ENCODE measurements at places on chromosomes 7 and 10. TPM values are rescaled to one million over a fixed set of nuclear protein-coding genes. Genes with fewer than 3 reads are reported as not detected.
A peak's percentile ranks its signal among the peaks of the same experiment; 100 is the strongest.

- peak overlapping the region; percentile 98 for H3K27ac ChIP-seq
- H3K4me3 ChIP-seq: peak overlapping the region; percentile 99
- peaks cover 8% of the 10 kb centered on the region for H3K36me3 ChIP-seq
- DNase-seq: no peak
- peaks cover 50% of the 10 kb centered on the region for H3K4me1 ChIP-seq
These were observed 1.0 kb upstream of the CROT start for GRCh38 chr7:87344446-87344845.

The NYAP1 gene
- 0.72 TPM for total RNA-seq

DNA sequence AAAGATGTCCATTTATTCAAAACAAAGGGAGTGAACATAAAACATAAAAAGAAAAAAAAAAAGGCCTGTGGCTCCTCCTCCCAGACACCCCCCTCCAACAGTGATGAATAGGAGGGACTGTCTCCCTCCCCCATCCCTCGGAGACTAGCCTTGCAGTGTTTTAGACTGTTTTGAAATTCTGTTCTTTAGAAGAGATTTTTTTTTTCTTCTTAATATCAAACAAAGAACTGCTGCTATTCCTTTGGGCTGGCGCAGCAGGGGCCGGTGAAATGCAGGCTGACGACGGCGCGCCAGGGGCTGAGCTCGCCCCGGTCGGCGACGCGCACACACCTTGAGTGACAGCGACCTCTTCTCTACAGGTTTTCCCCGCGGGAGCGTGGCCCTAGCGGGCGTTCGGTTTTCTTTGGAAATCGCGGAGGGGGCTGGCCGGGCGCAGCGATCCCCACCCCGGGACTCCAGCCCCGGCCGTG, at the start of gene LANCL2:
Gene LANCL2 (plus strand): TSS at position 133 of the 470 bp plus-strand sequence. CDS start 689 bp downstream, outside the sequence.
- H3K4me1 ChIP-seq: peaks cover 18% of the 10 kb centered on the region
- DNase-seq: peak; percentile 39
- H3K36me3 ChIP-seq: peaks cover 2% of the 10 kb centered on the region
- H3K27ac ChIP-seq: peak within 1 kb of the TSS; percentile 90
- peaks cover 4% of the 10 kb centered on the region for H3K27me3 ChIP-seq

The IKZF1 gene
- total RNA-seq: 427 TPM

The PAXIP1 gene
- total RNA-seq: 22.5 TPM

DNA sequence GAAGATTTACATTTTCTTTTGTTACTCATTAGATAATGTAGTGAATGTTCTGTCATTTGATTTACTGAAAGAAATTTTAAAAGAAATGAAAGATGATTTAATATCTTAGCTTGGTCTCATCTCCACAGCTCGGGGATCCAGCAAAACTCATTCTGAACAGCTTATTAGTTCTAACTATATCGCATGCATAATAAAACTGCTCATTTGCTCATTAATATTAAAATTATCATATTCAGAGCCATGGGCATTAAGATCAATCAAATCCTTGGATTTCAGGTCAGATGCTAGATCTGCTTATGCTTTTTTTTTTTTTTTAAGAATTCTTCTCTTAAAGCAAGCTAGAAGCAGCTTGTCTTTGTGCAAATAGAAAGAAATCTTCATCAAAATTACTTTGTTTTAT, 246.1 kb downstream of the FOXP2 start:
- H3K27ac ChIP-seq: no peak overlapping the region
- no peak for DNase-seq
- H3K27me3 ChIP-seq: no peaks in the 10 kb centered on the region
- H3K4me1 ChIP-seq: no peaks in the 10 kb centered on the region
- no peaks in the 10 kb centered on the region for H3K36me3 ChIP-seq

DNA sequence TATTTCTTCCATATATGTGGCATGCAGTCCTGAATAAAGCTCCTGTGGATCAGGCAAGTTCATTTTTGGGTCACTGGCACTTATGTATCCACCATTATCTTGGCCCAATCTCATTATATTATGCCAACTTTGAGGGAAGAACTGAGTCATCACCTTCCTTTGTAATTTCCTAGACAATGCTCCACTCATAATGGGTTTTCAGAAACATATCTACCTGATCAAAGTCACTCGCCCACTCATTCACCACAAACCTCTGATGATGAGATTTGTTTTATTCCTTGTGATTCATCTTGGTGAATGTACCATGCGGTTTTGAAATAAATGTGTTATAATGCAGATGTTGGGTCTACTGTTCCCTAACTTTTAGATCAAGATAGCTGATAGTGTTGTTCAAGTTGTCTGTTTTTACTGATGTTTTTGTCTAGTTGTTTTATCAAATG, 525.8 kb downstream of the KIF20B start:
- peaks cover 16% of the 10 kb centered on the region for H3K4me1 ChIP-seq
- H3K36me3 ChIP-seq: peaks cover 8% of the 10 kb centered on the region
- H3K27ac ChIP-seq: peak overlapping the region; percentile 79
- peak; percentile 70 for DNase-seq

- DNase-seq: no peak
- no peak overlapping the region for H3K4me3 ChIP-seq
- no peak overlapping the region for H3K27ac ChIP-seq
- H3K36me3 ChIP-seq: no peaks in the 10 kb centered on the region
These were observed 422.8 kb upstream of the ZMIZ1 start for GRCh38 chr10:78645975-78646374.

DNA sequence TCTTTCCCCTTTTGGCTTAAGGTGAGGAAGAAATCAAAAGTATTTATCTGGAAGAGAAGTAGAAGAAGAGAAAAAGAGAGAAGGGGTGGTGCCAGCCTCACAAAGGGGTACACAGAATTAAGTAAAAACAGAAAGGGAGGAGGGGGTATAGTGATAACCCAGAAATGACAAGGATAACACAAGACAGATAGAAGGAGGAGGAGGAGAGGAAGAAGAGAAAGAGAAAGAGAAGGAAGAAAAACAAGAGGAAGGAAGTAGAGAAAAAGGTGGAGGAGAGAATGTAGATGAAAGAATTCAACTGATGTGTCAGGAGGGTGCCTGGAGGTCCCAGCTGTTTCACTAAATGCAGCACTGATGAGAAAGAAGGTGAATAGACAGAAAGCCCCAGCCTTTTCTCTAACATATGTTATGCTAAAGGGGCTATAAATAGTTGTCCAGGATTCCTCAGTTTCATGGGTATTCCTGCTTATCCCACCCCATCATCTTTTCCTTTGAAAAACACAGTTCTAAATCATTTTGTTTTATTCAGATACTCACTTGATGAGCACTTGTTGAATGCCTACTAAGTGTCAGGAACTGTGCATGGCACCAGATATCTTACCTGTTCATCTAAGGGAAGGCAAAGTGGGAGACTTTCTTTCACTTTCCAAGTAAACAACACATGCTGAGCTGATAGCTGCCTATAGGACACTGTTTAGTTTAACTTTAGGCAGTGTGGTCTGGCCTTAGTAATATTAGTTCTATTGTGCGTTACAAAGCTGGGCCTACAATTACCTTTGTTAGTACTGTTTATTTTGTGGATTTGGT, 8.0 kb downstream of the SEMA3E start:
- no peak overlapping the region for H3K27ac ChIP-seq
- no peaks in the 10 kb centered on the region for H3K4me1 ChIP-seq
- no peak for DNase-seq
- H3K4me3 ChIP-seq: no peak overlapping the region

GRCh38 chr7:68752485-68753178, 845.6 kb upstream of the AUTS2 start:
- H3K4me1 ChIP-seq: no peaks in the 10 kb centered on the region
- no peak overlapping the region for H3K27ac ChIP-seq
- peaks cover 1% of the 10 kb centered on the region for H3K36me3 ChIP-seq
- no peak for DNase-seq
- no peak overlapping the region for H3K4me3 ChIP-seq
- no peaks in the 10 kb centered on the region for H3K27me3 ChIP-seq

DNA sequence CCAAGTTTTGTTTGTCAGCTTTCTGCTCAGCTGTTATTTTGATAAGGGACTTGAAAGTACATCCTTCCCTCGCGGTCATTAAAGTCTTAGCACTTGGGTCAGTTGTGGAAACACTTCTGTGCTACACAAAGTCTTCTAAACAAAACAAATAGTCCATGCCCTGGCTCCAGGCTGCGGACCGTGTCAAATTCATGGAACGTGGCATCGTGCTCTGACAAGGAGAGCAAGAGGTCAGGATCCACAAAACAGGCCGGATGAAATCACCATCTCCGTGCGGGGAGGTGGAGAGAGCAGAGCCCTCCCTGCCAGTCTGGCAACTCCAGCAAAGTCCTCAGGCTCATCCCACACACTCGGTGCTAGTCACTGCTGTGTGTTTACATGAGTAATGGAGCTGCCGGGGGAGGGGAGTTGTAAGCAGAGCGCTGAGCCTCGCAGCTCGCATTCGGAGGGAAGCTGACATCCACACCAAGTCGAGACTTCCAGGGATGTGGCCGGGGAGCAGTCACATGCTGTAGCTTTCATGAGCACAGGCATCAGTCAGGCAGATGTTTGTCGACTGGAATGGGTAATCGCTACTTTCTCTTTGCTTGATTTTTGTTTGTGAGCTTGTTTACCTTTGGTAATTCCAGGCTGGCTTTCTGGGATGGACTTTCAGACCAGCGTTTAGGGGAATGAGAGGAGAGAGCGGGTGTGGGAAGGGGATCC, 147.6 kb downstream of the ARID5B start:
- H3K27me3 ChIP-seq: no peaks in the 10 kb centered on the region
- peak overlapping the region; percentile 93 for H3K4me3 ChIP-seq
- peak overlapping the region; percentile 99 for H3K27ac ChIP-seq
- peak; percentile 87 for DNase-seq
- H3K36me3 ChIP-seq: peaks cover 56% of the 10 kb centered on the region
- H3K4me1 ChIP-seq: peaks cover 95% of the 10 kb centered on the region

DNA sequence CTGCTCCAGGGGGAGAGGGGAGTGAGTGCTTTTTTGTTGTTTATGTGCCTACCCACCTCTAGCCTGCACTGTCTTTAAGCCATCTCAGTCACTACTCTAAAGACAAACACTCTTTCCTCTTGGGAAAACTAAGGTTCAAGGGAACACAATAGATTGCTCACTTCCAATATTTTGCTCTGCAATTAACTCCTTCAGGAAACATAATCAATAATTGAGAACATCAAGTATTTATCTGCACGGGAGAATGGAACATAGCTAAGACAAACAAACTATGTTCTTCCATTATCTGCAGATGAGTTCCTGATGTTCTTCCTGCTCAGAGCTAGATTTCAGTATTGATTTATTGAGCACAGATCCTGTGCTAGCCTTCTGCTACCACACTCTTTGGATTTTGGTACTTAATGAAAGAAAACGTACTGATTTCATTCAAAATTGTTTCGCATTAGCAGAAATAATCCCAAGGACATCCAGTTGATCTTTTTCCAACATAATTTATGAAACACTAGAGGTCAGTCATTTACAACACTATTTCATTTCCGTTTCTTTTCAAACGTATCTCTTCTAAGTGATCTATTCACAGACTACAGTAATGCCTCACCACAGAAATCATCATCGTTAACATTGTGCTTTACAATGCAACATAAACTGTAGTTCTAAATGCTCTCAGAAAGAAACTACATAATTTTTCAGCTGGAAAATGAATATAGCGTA, 8.3 kb downstream of the NEBL start:
- no peak overlapping the region for H3K27ac ChIP-seq
- no peaks in the 10 kb centered on the region for H3K36me3 ChIP-seq
- H3K4me1 ChIP-seq: no peaks in the 10 kb centered on the region
- H3K27me3 ChIP-seq: no peaks in the 10 kb centered on the region
- no peak overlapping the region for H3K4me3 ChIP-seq

The LSM5 gene
- total RNA-seq: 103 TPM

DNA sequence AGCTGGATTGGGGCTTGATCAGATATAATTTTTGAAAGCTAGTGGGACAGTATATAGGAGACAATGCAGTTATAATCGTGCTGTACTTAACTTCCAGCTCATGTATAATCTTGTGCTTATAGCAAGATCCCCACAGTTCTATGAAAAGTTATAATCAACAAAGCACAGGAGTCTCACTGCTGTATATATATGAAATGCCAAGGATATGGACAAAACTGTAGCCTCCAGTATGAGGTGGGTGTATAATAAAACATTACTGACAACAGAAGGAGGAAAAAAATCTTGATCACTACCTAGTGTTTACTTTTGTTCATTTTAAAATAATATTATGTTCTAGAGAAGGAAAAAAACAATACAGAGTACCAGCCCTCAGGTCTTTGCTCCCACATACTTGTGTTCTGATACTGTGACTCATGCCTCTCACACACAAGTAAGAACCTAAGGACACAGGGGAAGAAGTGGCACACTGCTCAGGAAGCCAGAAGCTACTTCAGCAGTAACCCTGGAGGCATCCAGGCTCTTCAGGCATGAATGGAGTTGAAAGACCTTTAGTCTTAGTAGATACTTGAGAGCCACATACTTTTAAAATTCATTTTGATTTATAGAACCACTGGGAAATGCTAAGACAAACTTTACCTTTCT, 265.7 kb upstream of the IMMP2L start:
- no peak for DNase-seq
- H3K4me1 ChIP-seq: no peaks in the 10 kb centered on the region
- no peak overlapping the region for H3K27ac ChIP-seq
- peaks cover 6% of the 10 kb centered on the region for H3K27me3 ChIP-seq
- H3K4me3 ChIP-seq: no peak overlapping the region
- no peaks in the 10 kb centered on the region for H3K36me3 ChIP-seq

DNA sequence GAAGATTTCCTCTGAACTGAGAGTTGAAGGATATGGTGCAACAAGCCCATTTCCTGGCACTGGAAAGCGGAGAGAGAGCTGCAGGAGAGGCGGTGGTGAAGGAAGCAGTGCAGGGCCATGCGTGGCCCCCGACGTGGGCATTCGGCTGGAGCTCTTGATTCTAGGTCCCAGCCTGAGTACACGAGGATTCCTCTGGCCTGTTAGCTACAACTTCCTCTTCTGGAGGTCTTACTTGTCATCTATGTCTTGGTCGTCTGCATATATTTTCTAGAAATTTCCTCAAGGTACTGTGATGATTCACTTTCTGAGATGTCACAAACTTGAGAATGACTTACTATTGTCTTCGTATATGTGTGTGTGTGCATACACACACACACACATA, 59.2 kb upstream of the JAZF1 start:
- no peaks in the 10 kb centered on the region for H3K36me3 ChIP-seq
- DNase-seq: no peak
- H3K4me1 ChIP-seq: peaks cover 12% of the 10 kb centered on the region
- peak overlapping the region; percentile 68 for H3K4me3 ChIP-seq
- peak overlapping the region; percentile 81 for H3K27ac ChIP-seq

- peak overlapping the region; percentile 2 for H3K27ac ChIP-seq
- peaks cover 5% of the 10 kb centered on the region for H3K36me3 ChIP-seq
- DNase-seq: no peak
- peaks cover 58% of the 10 kb centered on the region for H3K4me1 ChIP-seq
- H3K27me3 ChIP-seq: no peaks in the 10 kb centered on the region
- H3K4me3 ChIP-seq: no peak overlapping the region
These were observed 68.7 kb upstream of the KLF6 start for GRCh38 chr10:3853547-3854303.

DNA sequence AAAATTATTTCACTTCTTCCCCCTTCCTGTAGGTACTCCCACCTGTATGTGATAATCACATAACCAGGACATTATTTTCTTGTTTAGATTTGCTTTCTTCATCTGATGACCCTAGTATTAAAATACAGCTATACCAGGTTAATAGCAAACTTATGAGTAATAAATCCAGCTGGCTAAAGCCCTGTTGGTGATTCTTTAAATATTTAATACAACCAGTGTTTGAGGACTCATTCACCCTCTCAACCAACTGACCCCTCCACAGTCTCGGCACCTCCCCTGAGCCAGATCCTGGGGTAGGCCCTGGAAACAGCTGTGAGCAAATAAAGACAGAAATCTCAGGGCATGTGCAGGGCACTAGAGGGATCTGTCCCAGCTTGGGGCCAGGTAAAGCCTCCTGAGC, 58.5 kb downstream of the BLNK start:
- H3K4me1 ChIP-seq: peaks cover 4% of the 10 kb centered on the region
- H3K27me3 ChIP-seq: peaks cover under 1% of the 10 kb centered on the region
- no peaks in the 10 kb centered on the region for H3K36me3 ChIP-seq
- H3K27ac ChIP-seq: no peak overlapping the region
- H3K4me3 ChIP-seq: no peak overlapping the region

The NRP1 gene
- 0.72 TPM for total RNA-seq

Measured in activated T-cell treated with anti-CD3 and anti-CD28 coated beads, Interleukin-2, amount 50 U/mL, for 72 hours (primary cell).